Fibroblast of lung (primary cell): ENCODE measurements at places on chromosomes 2 and 18. TPM values are rescaled to one million over a fixed set of nuclear protein-coding genes. Genes with fewer than 3 reads are reported as not detected.
A peak's percentile ranks its signal among the peaks of the same experiment; 100 is the strongest.

The UGT1A8 gene
- not detected in 2 replicates for total RNA-seq

The HOXD8 gene
- total RNA-seq, result not detected in 2 replicates

The NPHP1 gene
- total RNA-seq, result 5.0 and 5.6 TPM in 2 replicates

- no peak for DNase-seq
- H3K4me1 ChIP-seq, result no peaks in the 10 kb centered on the region
- no peak overlapping the region for H3K27ac ChIP-seq
- H3K36me3 ChIP-seq, result no peaks in the 10 kb centered on the region
Measured at GRCh38 chr2:32798829-32799228, 147.9 kb upstream of the LTBP1 start.

DNA sequence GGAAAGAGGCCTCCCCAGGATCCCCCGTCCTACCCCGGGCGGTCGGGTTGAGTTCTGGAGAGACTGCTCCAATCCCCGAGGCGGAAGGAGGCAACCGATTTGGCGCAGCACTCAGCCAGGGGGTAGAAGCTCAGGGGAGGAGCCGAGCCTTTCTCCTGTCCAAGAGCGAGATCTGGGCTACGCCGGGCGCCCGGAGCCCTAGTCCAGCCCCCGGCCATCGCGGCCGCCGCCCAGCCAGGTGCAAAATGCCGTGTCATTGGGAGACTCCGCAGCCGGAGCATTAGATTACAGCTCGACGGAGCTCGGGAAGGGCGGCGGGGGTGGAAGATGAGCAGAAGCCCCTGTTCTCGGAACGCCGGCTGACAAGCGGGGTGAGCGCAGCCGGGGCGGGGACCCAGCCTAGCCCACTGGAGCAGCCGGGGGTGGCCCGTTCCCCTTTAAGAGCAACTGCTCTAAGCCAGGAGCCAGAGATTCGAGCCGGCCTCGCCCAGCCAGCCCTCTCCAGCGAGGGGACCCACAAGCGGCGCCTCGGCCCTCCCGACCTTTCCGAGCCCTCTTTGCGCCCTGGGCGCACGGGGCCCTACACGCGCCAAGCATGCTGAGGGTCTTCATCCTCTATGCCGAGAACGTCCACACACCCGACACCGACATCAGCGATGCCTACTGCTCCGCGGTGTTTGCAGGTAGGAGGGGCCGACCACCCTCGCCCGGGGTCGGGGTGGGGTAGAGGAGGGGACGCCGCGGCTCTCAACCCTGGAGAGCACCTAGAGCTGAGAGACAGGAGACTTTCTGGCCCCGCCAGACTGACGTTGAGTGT, at the start of gene DYSF:
DYSF (plus strand) TSS at position 158 of the 817 bp plus-strand sequence.
- no peak within 1 kb of the TSS for H3K27ac ChIP-seq
- H3K4me3 ChIP-seq, result peak within 1 kb of the TSS; percentile 12
- peaks cover 22% of the 10 kb centered on the region for H3K27me3 ChIP-seq
- H3K36me3 ChIP-seq, result no peaks in the 10 kb centered on the region
- no peaks in the 10 kb centered on the region for H3K4me1 ChIP-seq
- DNase-seq, result peak; percentile 12

GRCh38 chr2:152336119-152336853, 1.3 kb downstream of the FMNL2 start:
- H3K4me1 ChIP-seq, result no peaks in the 10 kb centered on the region
- H3K27me3 ChIP-seq, result no peaks in the 10 kb centered on the region
- peak overlapping the region; percentile 79 for H3K4me3 ChIP-seq
- H3K27ac ChIP-seq, result peak overlapping the region; percentile 70
- H3K36me3 ChIP-seq, result no peaks in the 10 kb centered on the region

- DNase-seq, result no peak
- no peaks in the 10 kb centered on the region for H3K27me3 ChIP-seq
- H3K27ac ChIP-seq, result no peak overlapping the region
Measured at GRCh38 chr2:144548532-144549191, 28.7 kb upstream of the ZEB2 start.

- DNase-seq, result no peak
- H3K4me1 ChIP-seq, result no peaks in the 10 kb centered on the region
- H3K27me3 ChIP-seq, result no peaks in the 10 kb centered on the region
- no peak overlapping the region for H3K27ac ChIP-seq
- H3K36me3 ChIP-seq, result no peaks in the 10 kb centered on the region
Measured at GRCh38 chr2:192413812-192414681, 219.3 kb upstream of the TMEFF2 start.

DNA sequence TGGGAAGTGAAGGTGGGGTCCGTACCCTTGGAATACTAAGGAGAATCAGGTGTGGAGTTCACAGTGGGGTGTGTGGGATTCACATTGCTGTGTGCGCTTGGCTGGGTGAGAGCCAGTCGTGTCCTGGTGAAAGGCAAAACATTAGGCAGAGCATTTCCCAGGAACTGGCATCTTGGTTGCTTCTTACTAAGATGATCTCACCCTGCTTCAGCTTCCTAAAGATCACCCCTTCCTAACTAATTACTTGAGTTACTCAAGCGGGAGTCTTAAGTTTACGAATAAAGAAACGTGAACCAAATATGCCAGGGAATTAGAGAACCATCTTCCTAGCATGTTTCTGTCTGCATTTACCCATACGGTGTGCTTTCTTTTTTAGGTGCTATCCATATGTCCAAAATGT, 122.9 kb downstream of the NCK2 start:
- H3K27ac ChIP-seq, result peak overlapping the region; percentile 54
- H3K4me3 ChIP-seq, result no peak overlapping the region
- peak; percentile 39 for DNase-seq

- H3K27ac ChIP-seq, result no peak overlapping the region
- no peaks in the 10 kb centered on the region for H3K27me3 ChIP-seq
- no peaks in the 10 kb centered on the region for H3K4me1 ChIP-seq
- peak; percentile 17 for DNase-seq
Measured at GRCh38 chr2:118032169-118033013, 18.5 kb upstream of the CCDC93 start.

- no peak overlapping the region for H3K27ac ChIP-seq
- no peak overlapping the region for H3K4me3 ChIP-seq
- H3K36me3 ChIP-seq, result no peaks in the 10 kb centered on the region
- no peak for DNase-seq
Measured at GRCh38 chr2:110905217-110905616, 172.8 kb downstream of the ACOXL start.

- H3K36me3 ChIP-seq, result no peaks in the 10 kb centered on the region
- DNase-seq, result peak; percentile 99
- H3K4me1 ChIP-seq, result peaks cover 51% of the 10 kb centered on the region
- no peak overlapping the region for H3K4me3 ChIP-seq
- no peaks in the 10 kb centered on the region for H3K27me3 ChIP-seq
Measured at GRCh38 chr2:43075054-43075593, 151.3 kb downstream of the ZFP36L2 start.

DNA sequence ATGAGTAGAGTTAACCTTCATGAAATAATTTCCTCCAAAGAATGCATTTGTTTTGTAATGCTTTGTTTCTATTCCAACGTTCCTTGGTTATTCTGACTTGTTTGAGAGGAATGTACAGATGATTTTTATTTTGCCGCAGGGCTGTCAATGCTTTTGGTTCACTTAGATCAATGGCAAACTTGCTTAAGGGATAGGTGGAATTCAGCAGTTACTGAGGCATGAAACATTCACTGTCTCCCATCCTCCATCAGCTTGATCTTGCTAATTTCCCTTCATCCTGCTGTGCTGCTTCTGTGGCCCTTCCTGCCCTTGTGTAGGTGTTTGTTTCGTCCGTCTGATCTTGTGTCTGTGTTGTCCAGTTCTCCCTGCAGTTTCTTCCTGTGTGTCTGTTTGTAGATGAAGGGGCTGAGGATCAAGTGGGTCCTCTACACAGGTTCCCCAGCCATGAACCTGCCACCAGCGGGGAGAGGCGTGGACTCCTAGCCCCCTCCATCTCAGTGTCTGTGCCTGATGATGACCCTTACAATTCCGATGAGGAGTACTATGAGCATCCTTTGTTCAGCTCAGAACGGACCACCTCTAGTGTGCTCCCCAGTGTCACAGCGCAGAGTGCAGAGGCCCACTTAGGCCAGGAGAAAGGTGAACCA, 84.2 kb upstream of the UNC80 start:
- DNase-seq, result peak; percentile 29
- no peaks in the 10 kb centered on the region for H3K4me1 ChIP-seq
- no peak overlapping the region for H3K27ac ChIP-seq
- H3K27me3 ChIP-seq, result no peaks in the 10 kb centered on the region
- H3K4me3 ChIP-seq, result no peak overlapping the region
